Spleen (tissue), 13 donors: ENCODE measurements at places on chromosomes 5 and 9. TPM values are rescaled to one million over a fixed set of nuclear protein-coding genes. Genes with fewer than 3 reads are reported as not detected.

DNA sequence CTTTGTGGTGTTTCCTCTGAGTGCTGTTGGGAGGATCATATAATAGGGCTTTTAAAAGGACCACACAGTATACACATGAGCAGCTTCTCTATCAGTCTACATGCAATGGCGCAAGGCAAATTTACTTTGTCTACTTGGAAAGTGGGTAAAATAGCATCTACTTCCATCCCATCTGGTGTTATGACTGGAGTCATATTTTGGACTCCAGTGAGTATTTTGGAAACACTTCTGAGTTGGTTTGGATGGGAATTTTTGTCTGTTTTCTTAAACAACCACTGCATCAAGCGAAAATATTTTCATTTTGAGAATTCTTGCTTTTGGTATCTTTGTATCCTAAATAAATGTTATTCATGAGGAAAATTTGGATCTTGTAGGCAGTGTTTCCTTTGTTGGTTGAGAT is 220.8 kb downstream of the NMUR2 start:
- DNase-seq = no peak

The LCN12 gene
- polyA plus RNA-seq = 0.83 TPM

DNA sequence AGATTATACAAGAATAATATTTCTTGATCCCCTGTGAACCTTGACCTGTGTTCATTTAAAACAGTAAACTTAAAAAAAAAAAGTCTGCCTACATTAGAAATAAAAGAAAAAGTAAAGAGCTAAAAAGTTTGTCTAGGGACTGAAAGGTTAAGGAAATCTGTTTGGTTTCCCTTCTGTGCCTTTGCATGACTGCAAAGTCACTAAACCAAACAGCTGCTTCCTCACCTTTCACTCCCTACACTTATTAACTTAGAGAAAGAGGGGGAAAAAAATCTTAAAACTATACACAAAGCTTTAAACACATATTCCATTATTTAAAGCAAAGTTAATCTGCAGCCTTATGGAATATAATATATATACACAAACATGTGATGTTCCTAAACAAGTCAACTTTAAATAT is 65.1 kb downstream of the ZFR start:
- DNase-seq = no peak

- DNase-seq = peak; percentile 79
Measured at GRCh38 chr9:37030611-37030939, 3.5 kb downstream of the PAX5 start.

GRCh38 chr5:169080448-169080911 is 220.5 kb downstream of the SLIT3 start:
- no peak for DNase-seq

- DNase-seq = no peak
Measured at GRCh38 chr5:73180566-73180965, 7.6 kb downstream of the TMEM174 start.

GRCh38 chr5:36027711-36028110 is 36.5 kb upstream of the UGT3A1 start:
- no peak for DNase-seq

DNA sequence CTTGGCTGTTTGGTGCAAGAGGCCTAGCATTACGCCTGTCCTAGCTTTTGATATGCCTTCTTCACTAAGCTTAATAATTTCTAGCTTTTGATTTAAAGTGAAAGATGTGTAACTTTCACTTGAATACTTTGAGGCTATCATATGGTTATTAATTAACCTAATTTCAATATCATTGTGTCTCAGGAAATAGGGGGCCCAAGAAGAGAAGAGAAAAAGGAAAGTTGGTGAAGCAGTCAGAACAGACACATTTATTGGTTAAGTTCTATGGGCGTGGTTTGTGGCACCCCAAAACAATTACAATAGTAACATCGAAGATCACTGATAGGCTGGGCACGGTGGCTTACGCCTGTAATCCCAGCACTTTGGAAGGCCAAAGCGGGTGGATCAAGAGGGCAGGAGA is 40.9 kb upstream of the F2RL2 start:
- no peak for DNase-seq

DNA sequence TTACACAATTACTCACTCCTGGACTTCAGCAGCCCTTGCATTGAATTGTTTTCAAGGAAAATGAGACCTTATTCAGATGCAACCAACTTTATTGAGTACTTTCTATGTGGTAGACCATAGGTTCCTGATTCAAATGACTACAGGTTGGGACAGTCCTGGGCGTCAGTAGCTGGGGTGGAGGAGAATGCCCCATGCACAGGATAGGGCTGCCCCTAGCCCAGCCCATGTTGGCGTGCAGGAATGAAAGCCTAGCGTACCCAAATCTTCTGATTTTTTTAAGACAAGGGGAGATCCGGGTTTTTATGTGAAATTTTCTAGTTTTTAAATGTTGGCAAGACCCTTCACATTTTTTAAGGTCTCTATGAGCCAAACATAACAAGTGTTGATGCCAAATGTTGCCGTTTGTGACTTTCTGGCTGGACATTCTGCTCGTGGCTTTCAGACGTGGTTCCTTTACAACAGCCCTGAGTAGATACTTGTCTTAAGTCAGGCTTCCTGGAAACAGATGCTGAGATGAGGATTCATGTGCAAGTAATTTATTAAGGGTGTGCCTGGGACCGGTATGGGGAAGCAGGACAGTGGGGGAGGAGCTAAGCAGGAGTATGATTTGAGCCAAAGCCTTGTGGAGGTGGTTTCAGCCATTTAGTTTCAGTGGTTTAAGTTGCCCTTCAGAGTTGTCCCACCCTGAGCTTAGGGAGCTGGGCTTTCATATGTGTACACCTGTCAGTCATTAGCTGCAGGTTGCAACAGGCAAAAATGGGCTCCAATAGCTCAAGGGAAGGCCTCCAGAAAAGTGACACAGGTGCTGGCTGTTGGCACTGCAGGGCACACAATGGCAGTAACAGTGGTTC is 154.1 kb downstream of the NTRK2 start:
- DNase-seq = no peak

GRCh38 chr5:60738461-60738860 is 38.5 kb upstream of the DEPDC1B start:
- no peak for DNase-seq

- DNase-seq = no peak
Measured at GRCh38 chr9:126325821-126326220, 808 bp upstream of the MVB12B start.

The BAAT gene
- polyA plus RNA-seq = 0.02 TPM

DNA sequence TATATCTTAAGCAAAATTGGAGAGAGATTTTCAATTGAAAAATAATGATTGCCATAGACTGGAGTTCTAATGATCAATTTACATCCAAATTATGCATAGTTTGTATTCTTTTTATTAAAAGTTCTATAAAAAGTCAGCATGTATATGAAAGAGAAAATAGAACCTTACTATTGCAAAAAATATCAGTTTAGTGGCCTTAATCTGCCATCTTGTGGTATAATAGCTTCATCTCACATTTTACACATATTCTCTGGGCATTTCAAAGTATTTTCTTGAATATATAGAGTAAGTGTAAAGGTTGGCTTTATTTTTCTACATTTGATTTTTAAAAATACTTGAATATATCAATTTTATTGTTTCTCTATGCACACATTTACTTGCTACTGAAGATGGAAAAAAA is 1858.6 kb upstream of the CDH9 start:
- DNase-seq = no peak

DNA sequence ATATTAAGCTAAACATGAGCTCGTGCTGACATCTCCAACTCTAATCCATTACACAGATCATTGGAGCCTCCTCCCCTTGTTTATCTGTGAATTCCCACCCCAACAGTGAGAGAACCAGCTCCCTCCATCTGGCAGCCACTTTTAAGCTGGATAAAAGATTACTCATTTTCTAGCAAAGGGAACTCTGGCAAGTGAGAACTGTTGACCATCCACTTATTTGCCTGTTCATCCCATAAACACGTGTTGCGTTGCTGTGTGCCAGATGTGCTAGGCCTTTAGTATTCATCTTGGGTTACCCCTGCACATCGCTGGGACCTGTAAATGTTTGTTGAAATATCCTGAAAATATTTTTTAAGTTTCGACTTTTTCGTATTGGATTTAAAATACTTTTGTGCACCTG is 2.4 kb upstream of the TOR1A start:
- DNase-seq = no peak

GRCh38 chr5:132094393-132095076 is 20.9 kb downstream of the CSF2 start:
- peak; percentile 71 for DNase-seq

The SH3GL2 gene
- polyA plus RNA-seq = not detected

GRCh38 chr5:62581836-62582597 is 3.4 kb downstream of the LRRC70 start:
- no peak for DNase-seq

The ORM2 gene
- 0.13 TPM for polyA plus RNA-seq

GRCh38 chr5:87229780-87230179 is 37.9 kb upstream of the RASA1 start:
- DNase-seq = no peak

- no peak for DNase-seq
Measured at GRCh38 chr9:122216138-122216797, 12.5 kb downstream of the LHX6 start.

DNA sequence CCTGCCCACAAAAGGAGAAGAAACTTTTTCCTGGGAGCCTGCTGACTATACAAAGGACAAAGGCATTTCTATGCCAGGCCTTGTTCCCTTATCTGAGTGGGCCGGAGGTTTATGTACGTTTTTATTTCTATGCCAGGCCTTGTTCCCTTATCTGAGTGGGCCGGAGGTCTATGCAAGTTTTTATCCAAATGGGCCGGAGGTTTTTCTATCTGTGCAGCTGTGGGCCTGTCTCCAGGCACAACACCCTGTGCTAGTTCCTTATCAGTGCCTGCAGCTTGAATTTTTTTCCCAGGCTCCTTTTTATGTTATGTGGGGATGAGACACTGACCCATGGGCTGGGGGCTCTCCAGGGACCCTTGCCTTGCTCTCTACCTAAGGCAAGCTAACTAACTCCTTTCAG is 5.5 kb downstream of the SLC25A2 start:
- DNase-seq = no peak

DNA sequence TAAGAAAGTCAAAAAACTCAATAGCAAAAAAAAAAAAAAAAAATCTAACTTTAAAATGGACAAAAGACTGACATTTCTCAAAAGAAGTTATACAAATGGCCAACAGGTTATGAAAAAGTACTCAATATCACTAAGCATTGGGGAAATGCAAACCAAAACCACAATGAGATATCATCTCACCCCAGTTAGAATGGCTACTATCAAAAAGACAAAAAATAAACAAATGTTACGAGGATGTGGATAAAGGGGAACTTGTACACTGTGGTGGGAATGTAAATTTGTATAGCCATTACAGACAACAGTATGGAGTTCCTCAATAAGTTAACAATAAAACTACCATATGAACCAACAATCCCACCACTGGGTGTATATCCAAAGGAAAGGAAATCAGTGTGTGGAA is 37.2 kb downstream of the ENC1 start:
- no peak for DNase-seq

DNA sequence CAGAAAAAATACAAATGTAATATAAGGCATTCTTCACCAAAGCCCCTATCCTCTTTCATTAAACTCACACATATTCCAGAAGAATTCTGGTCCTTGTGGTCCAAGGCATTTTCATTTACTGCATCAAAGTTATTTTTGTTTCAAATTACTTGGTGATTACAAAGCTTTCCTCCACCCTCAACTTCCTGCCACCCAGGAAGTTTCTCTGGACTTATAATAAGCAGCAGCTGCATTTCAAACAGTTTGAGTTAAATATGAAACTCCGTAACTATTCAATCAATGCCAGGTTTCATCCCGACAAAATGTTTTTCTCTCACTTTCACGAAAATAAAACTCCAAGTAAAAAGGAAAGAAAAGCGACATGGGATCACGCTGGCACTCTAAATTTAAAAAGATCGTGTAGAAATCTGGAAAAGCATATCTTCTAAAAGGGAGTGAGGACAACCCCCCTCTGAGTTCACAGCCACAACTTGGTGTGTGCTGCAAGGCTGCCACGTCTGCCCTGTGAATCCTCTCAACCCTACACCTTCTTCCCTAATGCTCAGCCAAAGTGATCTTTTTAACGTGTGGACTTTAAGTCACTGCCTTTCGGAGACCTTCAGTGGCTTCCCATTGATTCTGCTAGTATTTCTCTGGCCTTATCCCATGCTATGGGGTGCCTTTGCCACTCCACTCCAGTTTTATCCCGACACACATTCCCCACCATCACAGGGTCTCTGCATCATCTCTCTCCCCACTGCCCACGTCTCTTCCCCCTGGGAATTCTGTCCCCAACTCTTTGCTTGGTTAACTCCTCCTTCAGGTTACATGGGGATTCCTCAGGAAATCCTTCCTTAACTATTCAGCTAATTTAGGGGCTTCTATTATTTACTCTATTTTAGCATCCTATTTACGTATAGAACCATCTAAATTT is 91.1 kb upstream of the CER1 start:
- no peak for DNase-seq

The ANXA1 gene
- polyA plus RNA-seq = 70.5 TPM

The RALGPS1 gene
- polyA plus RNA-seq = 4.9 TPM

The RNF14 gene
- 24.3 TPM for polyA plus RNA-seq

DNA sequence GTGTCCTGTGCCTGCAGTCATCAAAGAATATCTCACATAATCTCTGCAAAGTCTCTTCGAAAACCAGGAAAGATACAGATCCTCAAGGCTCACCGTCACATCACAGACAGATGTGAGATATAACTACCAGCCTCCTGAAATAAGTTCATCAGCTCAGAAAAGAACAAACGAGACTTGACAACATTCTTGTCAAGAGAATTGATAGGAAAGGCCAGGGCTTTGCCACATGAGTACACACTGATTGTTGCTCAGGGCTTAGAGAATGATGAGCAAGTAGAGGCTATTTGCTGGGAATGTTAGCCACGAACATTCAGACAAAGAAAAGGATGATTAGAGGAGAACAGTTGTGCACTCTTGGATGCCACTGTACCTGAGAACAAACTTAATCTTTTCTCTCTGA is 535.1 kb downstream of the ELAVL2 start:
- no peak for DNase-seq

The NR6A1 gene
- 0.14 TPM for polyA plus RNA-seq

DNA sequence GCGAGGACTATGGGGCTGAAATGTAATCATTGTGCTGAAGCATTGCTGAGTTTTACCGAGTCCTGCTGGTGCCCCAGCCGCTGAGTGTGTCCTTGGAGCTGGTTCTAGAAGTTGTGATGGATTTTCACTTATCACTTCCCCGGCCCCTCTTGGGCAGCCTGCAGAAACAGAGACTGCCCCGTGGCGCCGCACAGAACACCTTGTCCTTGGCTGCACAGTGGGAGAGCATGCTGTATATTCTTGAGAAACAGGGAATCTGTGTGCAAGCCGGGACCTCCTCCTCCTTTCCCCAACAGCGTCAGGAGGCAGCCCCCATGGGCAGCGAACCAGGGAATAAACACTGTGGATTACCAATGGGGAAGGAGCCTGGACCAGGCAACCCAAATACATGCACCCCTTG is 90.6 kb upstream of the RUFY1 start:
- DNase-seq = no peak

DNA sequence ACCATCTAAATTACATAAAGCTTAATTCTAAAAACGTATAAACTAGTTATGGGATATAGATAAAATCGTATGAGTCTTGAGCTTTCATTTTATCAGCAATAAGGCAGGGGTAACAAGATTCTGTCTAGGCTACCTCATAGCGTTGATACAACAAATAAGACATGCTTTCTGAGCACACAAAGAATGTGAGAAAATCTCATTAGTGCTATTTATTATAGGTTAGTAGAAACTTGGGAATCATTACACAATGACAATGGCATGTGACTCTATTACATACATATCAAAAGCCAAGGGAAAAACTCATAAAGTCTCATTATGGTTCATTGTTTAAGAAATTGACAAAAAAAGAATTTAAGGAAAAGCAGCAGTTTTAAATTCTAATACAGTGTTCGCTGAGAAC is 448.6 kb downstream of the PLK2 start:
- no peak for DNase-seq

GRCh38 chr9:8085986-8086385 is 286.4 kb upstream of the DMAC1 start:
- DNase-seq = no peak

GRCh38 chr5:81300921-81301270 is 491 bp upstream of the ZCCHC9 start:
- no peak for DNase-seq
